ENCODE measurements at places on chromosomes 6 and 20.
A peak's percentile ranks its signal among the peaks of the same experiment; 100 is the strongest.

DNA sequence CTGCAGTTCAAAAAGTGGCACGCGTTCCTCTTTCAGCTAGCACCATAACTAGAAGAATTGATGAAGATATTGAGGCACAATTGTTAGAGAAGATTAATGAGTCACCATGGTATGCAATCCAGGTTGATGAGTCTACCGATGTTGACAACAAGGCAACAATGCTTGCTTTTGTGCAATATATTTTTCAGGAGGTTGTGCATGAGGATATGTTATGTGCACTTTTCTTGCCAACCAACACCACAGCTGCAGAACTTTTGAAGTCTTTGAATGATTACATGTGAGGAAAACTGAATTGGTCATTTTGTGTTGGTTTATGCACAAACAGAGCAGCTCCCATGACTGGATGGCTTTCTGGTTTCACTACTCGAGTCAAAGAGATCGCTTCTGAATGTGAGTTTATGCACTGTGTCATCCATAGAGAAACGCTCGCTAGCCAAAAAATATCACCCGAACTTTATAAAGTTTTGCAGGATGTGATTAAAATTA lies 129.3 kb upstream of the SLC24A3 start:
- no peak for DNase-seq

DNA sequence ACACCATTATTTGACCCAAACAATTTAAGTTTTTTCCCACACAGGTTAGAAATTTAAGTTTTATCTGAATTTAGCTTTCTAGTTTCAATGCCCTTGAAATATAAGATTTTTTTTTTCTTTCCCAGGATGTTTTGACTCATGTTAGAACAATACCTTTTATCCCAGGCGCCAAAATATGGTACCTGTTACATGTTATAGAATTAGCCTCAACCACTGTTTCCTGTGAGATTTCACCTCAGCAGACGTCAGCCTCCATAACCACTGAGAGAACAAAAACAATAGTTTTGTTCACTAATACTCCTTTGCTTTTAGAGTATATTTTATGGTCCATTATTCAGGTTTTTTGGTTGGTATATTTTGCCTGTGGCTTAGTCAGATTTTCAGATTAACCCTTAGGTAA lies 302.9 kb downstream of the CDKAL1 start:
- no peak for DNase-seq

DNA sequence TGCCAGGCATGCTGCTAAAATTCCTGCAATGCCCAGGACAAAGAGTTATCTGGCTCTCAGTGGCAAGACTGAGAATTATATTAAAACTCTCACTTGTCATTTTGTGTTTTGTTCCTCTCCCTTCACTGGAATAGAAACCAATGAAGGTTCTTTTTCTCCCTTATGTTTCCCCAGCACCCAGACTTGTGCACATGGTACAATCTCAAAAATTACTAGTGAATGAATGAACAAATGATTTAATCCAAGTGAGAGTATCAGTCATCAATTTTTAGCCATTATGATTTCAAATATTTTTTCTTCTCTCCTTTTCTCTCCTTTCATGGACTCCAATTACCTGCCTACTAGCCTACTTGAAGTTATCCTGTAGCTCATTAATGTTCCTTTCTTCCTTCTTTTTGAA lies 70.1 kb downstream of the BCAS1 start:
- no peak for DNase-seq

DNA sequence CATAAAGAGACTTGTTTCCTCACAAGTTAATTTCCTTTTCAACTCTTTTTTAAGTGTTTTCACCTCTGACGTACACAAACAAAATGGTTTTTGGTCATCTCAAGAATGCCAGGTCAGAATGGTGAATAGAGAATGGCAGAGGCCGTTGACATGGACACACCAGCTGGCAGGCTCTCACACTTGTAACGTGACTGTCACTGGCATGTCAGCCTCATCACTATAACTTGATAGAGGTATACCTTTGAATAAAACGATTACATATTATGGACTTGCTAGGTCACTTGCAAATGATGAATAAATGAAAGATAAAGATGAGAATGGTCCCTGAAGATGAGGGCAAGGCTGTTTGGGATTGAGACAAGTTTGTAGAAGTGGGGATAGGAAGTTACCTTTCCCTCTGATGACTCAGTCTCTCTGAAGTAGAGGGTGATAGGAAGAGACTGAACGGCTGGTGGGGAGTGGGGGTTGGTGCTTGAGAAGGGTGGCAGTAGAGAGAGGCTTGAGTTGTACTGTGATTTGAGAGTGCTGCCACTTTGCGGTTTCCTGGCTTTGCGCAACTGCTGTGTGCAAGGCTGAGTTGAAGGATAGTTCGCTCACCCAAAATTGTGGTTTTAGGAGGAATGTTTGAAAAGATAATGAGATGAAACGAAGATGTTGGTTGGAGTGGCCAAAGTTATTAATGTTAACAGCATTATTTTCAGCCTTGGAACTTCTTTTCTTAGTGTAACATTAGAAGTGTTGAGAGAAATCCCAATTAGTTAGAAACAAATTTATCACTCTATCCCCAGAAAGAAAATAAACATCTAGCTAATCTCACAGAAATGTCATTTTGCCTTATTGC lies 30.3 kb downstream of the TBPL1 start:
- no peak for DNase-seq

DNA sequence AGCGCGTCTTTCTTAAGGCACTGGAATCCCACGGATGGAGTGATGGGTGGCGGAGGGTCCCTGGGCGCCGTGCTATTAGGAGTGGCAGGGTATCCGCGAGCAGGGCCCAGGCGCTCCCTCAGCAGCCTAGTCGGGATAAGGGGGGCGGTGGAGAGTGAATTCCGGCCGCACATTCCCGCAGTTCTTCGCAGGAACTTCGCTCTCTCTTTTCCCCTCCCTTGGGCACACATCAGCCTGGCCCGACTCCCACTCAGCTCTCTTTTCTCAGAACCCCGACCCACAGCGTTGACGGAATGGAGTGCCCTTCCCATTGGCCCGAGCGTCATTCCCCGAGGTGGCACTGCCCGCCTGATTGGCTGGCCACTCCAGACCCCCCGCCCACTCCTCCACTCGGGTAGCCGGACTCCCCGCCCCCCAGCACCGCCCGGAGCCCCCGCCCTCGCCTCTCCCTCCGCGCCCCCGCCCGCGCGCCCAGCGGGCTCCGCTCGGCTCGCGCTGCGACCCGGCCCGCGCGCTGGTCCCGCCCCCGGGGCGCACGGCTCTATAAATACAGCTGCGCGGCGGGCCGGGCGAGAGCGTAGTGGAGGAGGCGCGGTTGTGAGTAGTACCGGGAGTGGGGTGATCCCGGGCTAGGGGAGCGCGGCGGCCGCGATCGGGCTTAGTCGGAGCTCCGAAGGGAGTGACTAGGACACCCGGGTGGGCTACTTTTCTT lies at the start of gene ID4:
Gene ID4, plus strand, starts transcription at position 572 of the 712 bp plus-strand sequence. CDS start 385 bp downstream, outside the sequence.
- DNase-seq: peak; percentile 94

- no peak for DNase-seq
These were observed 158.6 kb downstream of the RNF144B start for GRCh38 chr6:18545726-18546125.

GRCh38 chr6:4891141-4891540 lies 112.7 kb downstream of the RPP40 start:
- no peak for DNase-seq

GRCh38 chr6:89950879-89951391 lies 56.7 kb downstream of the GJA10 start:
- no peak for DNase-seq

GRCh38 chr20:59484228-59484627 lies 120.1 kb upstream of the PHACTR3 start:
- DNase-seq: no peak

- no peak for DNase-seq
These were observed 59.5 kb downstream of the BMP6 start for GRCh38 chr6:7785243-7786035.

DNA sequence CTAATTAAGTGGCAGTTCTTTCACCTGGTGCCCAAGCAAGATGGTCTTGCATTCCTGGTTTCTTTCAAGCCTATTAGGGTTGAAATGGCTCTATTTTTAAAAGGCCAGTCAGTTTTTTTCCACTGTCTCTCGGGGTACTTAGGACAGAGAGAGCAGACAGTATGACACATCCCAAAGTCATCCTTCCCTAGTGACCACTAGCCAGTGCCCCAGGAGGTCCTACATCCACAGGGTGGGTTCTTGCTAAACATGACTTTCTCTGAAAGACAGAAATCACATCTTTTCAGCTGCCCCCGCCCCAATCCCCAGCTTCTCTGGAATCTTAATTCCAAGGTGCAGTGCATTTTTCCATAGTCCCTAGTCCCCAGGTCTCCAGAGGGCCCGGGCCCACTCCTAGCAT lies 192.4 kb downstream of the SLC24A3 start:
- no peak for DNase-seq

GRCh38 chr6:67736161-67736560 lies 898.9 kb upstream of the ADGRB3 start:
- DNase-seq: no peak

GRCh38 chr20:39025883-39026282 lies 63.7 kb downstream of the DHX35 start:
- DNase-seq: no peak

GRCh38 chr20:46060301-46060881 lies 29.4 kb downstream of the NCOA5 start:
- DNase-seq: peak; percentile 4

DNA sequence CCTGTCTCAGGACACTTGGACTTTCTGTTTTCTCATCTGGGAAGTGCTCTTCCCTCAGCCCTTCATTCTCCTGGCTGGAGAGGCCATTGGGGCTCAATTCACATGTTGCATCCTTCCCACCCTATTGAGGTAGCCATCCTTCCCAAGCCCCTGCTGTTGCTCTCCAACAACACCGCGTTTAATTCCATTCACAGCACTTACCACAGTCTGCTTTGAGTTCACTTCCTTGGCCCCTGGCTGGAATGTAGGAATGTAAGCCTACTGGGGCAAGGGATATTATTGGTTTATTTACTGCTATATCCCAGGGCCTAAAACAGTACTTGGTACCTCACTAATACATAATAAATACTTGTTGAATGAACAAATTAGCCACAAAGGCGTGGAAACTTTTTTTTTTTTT lies 6.7 kb upstream of the GFOD1 start:
- DNase-seq: no peak
